Stimulated activated CD8-positive, alpha-beta memory T cell treated with anti-CD3 and anti-CD28 coated beads, Interleukin-12 subunit alpha, Interleukin-12 subunit beta, amount 100 ng/mL, for 1 hour (primary cell): ENCODE measurements at places on chromosomes 16 and 17.

GRCh38 chr16:49884033-49885015 is 28.4 kb upstream of the ZNF423 start:
- no peak for DNase-seq

- DNase-seq: no peak
Measured at GRCh38 chr16:29791845-29792807, 1.6 kb downstream of the KIF22 start.

GRCh38 chr17:64591944-64592343 is 70.2 kb downstream of the SMURF2 start:
- DNase-seq: no peak

GRCh38 chr16:69448470-69449193 is 24.2 kb downstream of the CYB5B start:
- DNase-seq: no peak

- DNase-seq: no peak
Measured at GRCh38 chr16:15976929-15977637, 27.7 kb downstream of the ABCC1 start.

GRCh38 chr17:34579017-34579946 is at the start of gene TMEM132E:
Gene TMEM132E, plus strand, starts transcription at chr17:34579582. Its CDS starts 1,495 bp downstream, at chr17:34581077.
- no peak for DNase-seq

DNA sequence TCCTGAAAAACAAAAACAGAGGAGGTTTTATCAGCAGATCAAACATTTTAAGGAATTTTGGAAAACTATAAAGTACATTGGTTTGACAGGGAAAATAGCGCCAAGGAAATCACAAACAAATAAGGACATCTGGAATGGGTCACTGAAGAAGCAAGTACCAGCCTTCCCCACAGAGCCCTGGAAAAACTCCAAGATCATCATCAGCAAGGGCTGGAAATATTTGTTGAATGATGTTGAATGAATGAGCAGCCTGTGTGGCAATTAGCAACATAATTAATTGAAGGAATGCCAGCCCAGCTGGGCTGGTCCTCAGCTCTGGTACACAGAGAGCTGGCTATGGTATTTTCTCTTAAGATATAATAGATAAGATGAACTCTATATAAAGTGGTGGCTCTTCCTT is 290.4 kb downstream of the HS3ST3A1 start:
- DNase-seq: no peak

DNA sequence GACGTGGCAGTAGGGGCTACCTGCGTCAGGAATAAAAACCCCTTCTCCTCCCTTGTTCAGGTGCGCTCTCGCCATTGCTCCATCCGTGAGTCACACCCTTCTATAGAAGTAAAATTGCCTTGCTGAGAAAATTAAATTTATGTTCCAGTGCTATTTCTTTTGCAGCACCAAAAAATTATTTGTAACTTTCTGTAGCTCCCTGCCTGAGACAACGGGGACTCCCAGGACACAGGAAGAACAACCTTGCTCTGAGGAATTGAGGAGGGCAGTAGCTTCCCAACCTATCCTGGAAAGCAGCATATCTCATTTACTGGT is 85.4 kb downstream of the EMP2 start:
- DNase-seq: no peak

DNA sequence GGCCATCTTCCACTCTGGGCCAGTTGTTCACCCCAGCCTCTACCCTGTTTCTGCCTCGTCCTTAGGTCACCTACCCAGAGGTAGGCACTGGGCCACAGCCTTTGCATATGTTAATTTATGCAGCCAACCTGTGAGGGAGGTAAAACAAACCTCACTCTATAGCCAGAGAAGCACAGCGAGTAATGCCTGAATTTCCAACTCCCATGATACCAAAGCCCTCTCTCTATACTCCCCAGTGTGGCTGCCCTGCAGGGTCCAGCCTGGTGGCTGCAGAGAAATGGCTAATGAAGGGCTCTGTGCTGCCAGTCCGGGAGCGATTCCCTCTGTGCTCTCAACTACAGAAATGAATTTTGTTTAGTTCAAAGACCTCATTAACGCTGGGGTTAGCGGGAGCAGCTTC is 397.0 kb upstream of the CCL2 start:
- no peak for DNase-seq

- no peak for DNase-seq
Measured at GRCh38 chr16:804193-805048, 3.9 kb upstream of the GNG13 start.

DNA sequence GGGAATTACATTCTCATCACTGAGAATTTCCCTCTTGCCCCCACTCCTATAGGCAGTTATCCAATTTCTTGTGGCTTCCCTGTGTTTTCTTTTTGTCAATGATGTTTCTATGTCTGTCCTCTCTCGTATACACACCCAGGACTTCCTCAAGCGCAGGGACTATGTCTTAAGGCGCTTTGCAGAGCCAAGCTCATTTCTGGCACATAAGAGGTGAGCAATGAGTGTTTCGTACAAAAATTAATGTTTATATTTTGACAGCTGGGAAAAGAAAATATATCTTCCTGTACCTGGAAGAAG is 947 bp downstream of the DDX42 start:
- DNase-seq: no peak

GRCh38 chr16:33059206-33059605 is 134.8 kb upstream of the TP53TG3C start:
- no peak for DNase-seq

- no peak for DNase-seq
Measured at GRCh38 chr16:1982013-1982433, 754 bp upstream of the NOXO1 start.

DNA sequence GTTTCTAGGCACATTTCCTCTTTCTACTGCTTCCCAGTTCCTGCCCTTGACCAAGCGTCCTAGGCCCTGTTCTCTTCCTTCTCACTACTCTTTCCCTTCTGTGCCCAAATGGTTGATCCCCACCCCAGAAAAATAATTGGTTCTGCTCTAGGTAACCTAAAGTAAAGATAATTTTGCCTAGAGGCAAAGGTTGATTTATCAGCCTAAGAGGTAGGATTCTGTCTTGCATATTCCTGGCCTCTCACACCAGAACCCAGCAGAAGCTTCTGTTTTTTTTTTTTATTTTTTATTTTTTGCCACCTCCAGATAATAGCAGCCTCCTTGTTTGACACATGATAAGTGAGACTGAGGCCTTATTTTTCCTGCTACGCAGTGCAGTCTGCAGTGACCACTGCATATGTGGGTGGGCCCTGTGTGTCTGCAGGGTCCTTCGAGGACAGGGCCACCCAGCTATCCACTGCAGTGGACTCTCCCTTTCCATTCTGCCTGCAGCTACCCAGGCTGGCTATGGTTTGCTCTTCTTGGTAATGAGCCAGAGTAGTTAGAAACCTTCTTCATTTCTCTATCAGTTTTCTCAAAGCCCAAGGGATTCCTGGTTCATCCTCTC is 701 bp downstream of the PIPOX start:
- DNase-seq: no peak

- DNase-seq: no peak
Measured at GRCh38 chr17:72921347-72922054, 171.0 kb downstream of the SLC39A11 start.

DNA sequence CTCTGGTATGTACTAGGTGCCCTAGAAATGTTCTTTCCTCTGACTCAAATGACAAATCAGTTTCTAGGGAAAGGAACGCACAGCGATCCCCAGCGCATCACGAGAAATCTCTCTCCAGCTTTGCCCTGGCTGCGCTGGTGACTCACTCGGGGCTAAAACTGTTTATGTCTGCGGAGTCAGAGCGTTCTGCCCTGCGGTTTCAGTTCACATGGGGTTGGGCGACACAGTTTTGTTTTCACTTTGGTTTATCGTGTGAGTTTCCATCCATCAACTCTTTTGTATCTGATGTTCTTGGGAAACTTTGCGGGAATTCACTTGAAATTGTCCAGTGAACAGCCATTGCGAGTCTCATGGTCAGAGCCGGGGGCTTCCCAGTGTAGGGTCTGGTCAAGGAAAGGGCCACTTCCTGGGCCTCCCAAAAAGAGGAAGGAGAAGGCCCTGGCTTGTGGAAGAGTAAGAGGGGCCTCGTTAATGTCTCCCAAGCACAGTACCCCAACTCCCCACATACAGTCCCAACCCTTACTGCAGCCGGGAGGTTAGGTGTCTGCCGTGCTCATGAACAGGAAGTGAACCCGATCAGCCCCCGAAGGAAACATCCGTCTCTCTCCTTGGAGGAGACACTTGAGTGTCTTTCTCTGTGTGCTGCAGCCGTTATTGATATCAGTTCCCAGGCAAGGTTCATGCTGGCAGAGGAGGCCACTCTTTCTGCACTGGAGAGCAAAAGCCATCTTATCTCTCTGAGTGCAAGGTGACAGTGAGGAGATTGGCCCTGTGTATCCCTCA is 643.2 kb downstream of the WWOX start:
- DNase-seq: peak; percentile 56

GRCh38 chr16:86256995-86257394 is 253.3 kb upstream of the FOXF1 start:
- no peak for DNase-seq

- DNase-seq: no peak
Measured at GRCh38 chr16:26220894-26221293, 529.1 kb downstream of the HS3ST4 start.
